Pancreas (tissue), 10 donors: ENCODE measurements at places on chromosomes 11 and 22.
A peak's percentile ranks its signal among the peaks of the same experiment; 100 is the strongest.

DNA sequence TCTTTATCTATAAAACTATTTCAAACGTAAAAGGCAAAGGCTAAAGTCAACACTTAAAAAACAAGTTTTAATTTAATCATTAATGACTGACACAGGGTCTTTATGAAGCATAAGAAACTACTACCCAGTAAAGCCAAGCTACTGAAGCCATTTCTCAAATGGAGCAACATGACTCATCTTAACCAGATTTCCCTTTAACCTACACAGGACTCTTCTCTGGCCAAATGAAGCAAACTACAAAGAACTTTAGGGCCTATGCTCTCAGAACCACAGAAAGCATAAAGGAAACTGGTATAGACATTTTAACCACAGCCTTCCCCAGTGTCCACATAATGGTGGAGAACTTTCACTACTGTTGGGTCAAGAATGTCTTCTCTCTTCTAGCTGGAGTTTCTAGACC, 34.7 kb downstream of the ALG9 start:
- no peak for DNase-seq

DNA sequence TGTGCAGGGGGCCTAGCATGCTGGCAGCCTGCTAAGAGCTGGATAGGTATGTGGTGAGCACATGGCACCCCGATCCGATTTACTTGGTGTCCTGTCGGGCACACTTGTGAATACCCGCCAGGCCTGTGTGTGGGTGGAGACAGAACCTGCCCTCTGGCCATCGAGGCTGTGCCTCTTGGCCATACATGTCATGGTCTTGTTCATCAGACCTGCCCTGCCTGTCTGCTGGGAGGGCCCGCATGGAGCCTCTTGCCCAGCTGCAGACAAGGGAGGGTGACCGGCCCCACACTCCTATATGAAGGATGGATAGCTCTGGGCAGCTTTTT, 310.2 kb downstream of the TBC1D22A start:
- no peak for DNase-seq

DNA sequence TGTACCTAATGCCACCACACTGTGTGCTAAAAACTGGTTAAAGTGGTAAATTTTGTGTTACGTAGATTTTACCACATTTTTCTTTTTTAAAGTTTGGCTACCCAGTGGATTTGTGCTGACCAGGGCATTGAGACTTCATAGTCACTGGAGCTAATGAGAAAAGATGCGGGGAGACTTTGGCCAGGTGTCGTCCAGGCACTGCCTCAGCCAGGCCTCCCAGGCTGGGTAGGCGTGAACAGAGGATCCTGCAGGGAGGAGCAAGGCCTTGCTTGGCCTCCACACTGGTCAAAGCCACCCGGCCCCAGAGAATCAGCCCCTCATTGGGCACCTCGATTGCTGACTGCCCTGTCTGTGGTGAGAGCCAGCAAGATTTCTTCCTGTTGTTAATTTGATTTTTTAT, 13.4 kb upstream of the MGAT3 start:
- no peak for DNase-seq

DNA sequence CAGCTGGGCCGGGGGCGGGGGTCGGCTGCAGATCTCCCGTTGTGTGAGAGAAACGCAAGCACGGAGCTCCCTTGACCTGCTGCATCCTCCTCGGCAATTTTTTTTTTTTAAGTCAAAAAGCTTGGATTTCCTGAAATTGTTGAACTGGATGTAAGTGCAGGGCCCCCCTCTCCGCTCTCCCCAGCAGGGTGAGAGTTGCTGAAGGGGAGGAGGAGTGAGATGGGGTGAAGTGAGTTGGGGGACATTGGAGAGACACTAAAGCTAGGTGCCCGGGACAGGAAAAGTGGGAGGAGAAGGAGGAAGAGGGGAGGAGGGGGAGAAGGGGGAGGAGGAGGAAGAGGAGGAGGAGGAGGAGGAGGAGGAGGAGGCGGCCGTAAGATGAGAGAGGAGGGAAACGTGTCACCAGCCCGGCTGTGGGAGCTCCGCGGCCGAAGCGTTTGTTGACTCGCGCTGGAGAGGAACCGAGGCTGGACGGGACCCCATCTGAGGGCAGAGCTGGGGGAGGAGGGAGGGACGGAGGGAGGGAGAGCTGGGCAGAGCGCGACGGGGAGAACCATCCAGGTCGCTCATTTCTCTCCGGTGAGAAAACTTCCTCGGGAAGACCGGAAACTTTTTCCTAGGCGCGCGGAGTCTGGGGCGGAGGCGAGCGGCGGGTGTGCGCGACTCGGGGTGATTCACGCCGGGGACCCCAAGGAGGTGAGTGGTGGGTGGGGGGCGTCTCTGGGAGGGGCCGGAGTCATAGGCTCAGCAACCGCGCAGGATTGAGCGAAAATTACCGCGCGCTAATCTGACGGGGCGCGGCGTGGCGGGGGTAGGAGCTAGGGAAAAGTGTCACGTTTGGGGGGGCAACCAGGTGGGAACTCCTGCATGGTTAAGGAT, 80.2 kb downstream of the PRR5L start:
- peak; percentile 32 for DNase-seq

GRCh38 chr22:24146791-24147353, 34.4 kb upstream of the SUSD2 start:
- DNase-seq: no peak

DNA sequence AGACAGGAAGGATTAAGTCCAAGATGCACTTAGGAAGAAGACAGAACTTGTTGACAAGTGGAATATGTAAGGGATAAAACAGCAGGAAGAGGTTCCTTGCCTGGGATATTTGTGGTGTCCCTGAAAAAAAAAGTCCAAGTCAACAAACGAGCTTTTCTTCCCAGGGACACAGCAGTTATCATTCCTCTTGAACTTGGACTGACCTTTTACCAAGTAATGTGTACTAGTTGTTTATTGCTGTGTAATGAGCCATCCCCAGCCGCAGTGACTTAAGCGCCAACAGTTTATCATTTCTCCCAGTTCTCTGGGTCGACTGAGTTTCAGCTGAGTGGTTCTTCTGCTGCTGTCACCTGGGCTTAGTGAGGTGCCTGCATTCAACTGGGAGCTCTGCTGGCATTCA, 37.0 kb downstream of the KREMEN1 start:
- DNase-seq: no peak

DNA sequence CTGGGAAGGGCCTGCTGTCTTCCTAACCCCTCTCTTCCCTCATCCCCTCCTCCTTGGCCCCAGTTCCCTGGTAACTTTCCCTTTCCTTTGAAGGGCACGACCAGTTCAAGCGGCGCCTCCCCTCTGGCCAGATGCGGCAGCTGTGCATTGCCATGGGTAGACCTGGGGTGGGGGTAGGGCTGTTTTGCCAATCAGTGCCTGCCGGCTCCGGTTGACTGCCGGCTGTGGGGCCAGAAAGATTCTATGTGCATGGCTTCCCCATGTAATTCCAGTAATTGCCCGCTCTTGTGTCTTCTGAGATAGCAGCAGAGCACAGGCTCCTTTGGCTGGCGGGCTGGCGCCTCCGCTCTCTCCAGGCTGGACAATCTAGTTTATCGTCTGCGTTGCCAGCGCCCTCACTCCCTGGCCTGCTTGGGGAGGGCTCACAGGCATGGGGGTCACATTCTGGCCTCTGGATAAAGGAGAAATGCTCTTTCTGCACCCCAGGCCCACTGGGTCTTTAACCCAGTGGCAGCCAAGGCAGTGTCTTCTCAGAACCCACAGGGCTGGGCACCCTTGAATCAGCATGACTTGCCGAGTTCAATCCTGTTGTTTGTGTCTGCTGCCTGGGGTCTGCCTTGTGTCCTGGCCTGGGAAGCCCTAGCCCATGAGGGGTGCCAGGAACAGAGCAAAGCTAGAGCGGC, 9.4 kb downstream of the SIDT2 start:
- peak; percentile 55 for DNase-seq

- no peak for DNase-seq
Observed at GRCh38 chr11:73493956-73494598, 103.8 kb downstream of the FAM168A start.

GRCh38 chr11:120178561-120179056, 32.2 kb upstream of the OAF start:
- no peak for DNase-seq
